ENCODE measurements at places on chromosomes 3 and 15. TPM values are rescaled to one million over a fixed set of nuclear protein-coding genes. Genes with fewer than 3 reads are reported as not detected.

The IL5RA gene
- 1.1 TPM for total RNA-seq

The INSYN1 gene
- 4.2 TPM for total RNA-seq

The FGD5 gene
- 40.1 TPM for total RNA-seq

The SI gene
- not detected for total RNA-seq

The LSMEM2 gene
- 0.22 TPM for total RNA-seq

The SLC12A8 gene
- total RNA-seq, result 29.1 TPM

The NR2E3 gene
- total RNA-seq, result 0.19 TPM

The POLR2H gene
- 82.0 TPM for total RNA-seq

The MINAR1 gene
- total RNA-seq, result 0.47 TPM

The CHST13 gene
- total RNA-seq, result 3.3 TPM

The AHSG gene
- total RNA-seq, result not detected

The P2RY1 gene
- 2.2 TPM for total RNA-seq

The BSN gene
- 1.3 TPM for total RNA-seq

The VIPR1 gene
- 4.9 TPM for total RNA-seq

The CAV3 gene
- not detected for total RNA-seq

The CIDEC gene
- not detected for total RNA-seq
